T follicular helper cell (primary cell): ENCODE measurements at places on chromosomes 7 and 10.

DNA sequence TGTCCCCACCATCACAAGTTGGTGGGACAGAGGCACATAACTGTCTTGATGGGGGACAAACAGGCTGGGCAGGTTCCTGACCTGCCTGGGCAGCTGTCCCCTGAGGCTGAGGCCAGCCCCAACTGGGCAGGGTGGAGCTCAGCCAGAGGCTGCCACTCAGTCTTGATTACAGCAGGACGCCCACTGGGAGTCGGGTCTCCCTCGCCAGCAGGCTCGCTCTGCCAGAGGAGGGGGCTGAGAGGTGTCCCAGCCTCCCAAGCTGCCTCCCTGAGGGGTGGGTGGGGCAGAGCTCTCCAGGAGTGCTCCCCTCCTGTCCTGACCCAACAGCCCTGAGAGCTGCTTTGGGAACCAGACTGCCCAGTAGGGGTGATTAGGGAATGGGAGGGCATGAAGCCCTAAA, 1.8 kb upstream of the CAMK2G start:
- DNase-seq: no peak

- DNase-seq: no peak
These were observed 42.4 kb downstream of the COL17A1 start for GRCh38 chr10:104043185-104043830.

DNA sequence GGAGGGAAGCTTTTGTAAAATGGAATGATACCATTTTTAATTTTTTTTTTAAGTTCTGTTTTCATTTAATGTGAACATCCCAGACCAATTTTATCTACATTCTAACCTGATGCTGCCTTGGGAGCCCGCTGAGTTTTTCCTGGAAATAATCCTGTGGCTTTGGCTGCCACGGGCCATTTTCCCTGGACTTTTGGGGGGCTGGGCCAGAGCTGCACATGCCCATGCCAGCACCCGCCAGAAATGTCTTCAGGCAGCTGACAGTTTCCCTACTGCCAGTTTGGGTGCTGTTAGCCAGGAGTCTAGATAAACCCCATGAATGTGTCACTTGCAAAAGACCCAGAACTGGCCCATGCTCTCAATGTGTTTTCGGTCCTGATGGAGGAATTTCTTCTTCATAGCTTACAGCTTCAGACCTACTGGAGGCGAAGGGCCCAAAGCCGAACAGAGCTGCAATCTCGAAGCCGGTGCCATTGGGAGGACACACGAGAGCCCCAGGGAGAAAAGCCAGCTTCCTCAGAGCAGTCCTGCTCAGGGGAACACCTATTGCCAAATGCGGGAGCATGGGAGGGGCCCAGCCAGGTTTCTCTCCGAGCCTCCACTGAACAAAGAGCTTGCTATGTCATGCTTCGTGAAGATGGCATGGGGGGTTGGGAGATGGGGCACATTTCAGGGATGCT, 444.2 kb upstream of the MKI67 start:
- DNase-seq: no peak

GRCh38 chr10:8502573-8502972, 448.1 kb downstream of the GATA3 start:
- no peak for DNase-seq

GRCh38 chr7:51062222-51062987, 254.2 kb downstream of the COBL start:
- DNase-seq: no peak

GRCh38 chr10:122911889-122912484, 1.6 kb downstream of the FAM24A start:
- peak; percentile 12 for DNase-seq

- no peak for DNase-seq
These were observed 383.4 kb downstream of the GATA3 start for GRCh38 chr10:8437896-8438295.
